ENCODE measurements at places on chromosomes 16 and 17.

- no peak for DNase-seq
Measured at GRCh38 chr16:74439685-74440084, 18.4 kb upstream of the CLEC18B start.

GRCh38 chr17:3892095-3892998, 506 bp downstream of the CAMKK1 start:
- peak; percentile 75 for DNase-seq

- no peak for DNase-seq
Measured at GRCh38 chr16:11582157-11582814, 4.4 kb downstream of the LITAF start.

- DNase-seq, result peak; percentile 37
Measured at GRCh38 chr17:57422574-57423164, 166.3 kb downstream of the MSI2 start.

- DNase-seq, result no peak
Measured at GRCh38 chr17:29740017-29740416, 117.3 kb upstream of the CORO6 start.

DNA sequence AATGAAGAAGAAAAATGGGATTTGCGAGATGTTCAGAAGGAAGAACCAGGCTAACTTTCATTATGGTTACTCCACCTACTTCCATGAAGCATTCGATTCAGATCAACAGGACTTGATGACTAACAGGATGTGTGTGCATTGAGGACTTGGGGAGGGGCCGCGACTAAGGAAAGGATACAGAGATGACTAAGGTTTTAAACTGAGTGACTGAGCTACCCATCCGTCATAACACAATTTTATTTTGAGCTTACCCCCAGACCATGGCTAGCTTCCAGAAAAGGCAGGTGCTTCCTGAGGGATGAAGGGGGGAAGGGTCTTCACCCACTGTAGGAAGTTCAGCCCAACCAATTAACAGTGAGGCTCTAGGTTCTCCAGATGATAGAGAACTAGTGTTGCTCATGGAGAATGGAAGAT, 2.5 kb upstream of the CDYL2 start:
- peak; percentile 78 for DNase-seq

DNA sequence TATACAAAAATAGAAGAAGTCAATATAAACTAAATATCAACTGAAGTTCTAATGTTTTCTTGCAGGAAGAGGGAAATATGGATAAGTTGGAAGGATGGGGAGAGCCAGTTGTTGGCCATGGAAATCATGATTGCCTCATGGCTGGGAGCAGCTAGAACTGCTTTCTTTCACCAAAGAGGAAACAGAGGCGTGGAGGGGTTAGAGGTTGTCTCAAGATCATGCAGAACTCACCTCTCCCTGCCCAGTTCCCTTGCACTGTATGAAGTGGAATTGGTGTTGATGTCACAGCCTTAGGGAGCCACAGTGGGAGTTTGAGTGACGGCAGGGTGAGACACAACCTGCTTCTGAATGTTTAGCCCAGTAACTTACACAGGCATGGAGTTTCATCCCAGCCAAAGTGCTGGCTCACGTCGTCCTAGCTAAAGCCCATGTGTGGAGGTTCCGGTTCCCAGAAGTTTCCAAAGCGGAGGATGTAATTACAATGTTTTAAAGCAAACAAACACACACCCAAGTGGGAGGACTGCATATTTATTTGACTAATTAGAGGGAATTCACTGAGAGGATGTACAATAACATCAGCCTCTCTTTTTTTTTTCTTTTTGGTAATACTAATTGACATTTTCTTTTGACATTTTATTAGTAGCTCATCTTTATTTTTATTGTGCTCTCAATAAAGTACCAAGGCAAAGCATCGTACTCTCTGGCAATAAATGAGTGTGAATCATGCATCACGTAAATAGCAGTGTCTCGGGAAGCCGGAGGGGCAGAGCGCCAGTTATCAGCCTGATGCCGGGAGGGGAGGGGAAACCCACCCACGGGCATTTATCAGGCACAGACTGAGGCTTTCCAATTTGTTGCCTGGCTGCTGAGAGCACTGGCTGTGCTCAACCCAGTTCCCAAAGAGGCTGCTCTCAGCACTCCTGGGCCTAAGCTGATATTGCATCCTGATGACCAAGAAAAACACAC, 118.7 kb upstream of the CDH5 start:
- no peak for DNase-seq

DNA sequence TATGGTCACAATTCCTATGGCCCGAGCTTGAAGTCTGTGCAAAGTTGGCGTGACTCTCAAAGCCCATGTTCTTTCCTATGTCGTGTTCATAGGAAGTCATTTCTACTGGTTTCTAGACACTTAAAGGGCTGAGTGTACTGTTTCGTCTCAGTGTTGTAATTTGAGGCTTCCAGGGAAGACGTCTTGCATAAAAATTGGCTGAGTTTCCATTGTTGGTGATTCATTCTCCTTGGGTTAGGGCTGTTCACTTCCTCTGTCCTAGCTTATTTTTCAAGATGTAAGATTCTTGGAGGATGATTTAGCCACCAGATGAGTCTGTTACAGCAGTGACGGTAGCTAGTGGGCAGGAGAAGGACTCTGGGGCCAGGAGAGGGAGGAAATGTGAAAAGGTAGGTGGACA, 43.1 kb downstream of the PIK3R5 start:
- no peak for DNase-seq

- DNase-seq, result no peak
Measured at GRCh38 chr17:12911239-12911638, 106.6 kb downstream of the ELAC2 start.

DNA sequence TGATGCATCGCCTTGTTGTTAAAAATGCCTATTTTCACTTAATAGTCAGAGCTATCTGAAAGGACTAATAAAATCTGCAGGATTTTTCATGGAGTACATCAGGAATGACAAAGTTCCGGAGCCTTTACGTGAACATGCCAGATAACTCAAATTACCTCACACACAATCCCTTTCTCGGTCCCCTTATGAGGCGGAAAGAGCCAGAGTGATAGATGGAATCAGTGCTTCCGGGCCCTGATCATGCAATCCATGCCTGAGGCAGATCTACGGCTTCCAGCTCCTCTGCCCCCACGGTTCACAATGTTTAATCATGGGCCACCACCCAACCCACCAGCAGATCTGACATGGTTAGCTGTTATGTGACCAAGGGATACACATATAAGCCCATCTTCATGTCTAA, 17.0 kb downstream of the VPS53 start:
- DNase-seq, result no peak

- DNase-seq, result no peak
Measured at GRCh38 chr16:8888951-8889892, 7.1 kb downstream of the LITAFD start.

DNA sequence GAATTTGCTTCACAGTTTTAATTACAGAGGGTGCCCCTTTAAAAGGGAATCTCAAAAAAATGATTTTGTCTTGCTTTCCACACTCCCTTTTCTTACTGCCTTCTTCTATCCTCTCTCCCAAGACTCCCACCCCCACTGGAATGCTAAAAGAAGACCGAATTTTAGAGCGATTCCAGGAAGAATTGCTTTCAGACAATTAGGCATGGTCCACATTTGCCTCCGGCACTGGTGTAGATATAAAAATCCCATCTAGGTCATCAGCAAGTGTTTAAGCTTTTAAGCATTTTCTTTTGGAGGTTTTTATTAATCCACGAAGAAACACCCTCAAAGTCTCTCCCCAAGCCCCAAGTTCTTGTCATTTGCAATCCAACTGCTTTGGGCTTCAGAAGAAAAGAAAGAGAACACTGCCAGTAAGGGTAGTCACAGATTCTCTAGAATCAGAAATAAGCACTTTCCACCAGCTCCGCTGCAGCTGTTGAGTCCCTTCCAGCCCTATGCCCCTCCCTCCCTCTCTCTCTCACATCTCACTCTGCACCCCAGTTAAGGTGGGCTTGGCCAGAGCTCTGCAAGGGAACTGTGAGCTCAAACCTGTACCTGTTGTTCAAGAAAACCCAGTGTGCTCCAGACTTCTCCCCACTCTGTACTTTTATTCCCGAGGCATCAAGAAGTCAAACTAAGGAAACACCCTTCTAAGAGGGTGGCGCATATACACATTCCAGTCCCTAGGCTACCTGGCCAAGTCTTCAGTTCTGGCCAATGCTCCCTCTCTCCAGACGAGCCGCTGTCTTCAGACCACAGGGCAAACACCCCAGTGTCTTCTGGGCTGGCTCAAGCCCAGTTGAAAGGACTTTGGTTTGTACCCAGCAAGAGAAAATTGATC, 170.2 kb downstream of the RGS9 start:
- no peak for DNase-seq

- DNase-seq, result no peak
Measured at GRCh38 chr17:18990331-18990730, 14.2 kb downstream of the FAM83G start.

DNA sequence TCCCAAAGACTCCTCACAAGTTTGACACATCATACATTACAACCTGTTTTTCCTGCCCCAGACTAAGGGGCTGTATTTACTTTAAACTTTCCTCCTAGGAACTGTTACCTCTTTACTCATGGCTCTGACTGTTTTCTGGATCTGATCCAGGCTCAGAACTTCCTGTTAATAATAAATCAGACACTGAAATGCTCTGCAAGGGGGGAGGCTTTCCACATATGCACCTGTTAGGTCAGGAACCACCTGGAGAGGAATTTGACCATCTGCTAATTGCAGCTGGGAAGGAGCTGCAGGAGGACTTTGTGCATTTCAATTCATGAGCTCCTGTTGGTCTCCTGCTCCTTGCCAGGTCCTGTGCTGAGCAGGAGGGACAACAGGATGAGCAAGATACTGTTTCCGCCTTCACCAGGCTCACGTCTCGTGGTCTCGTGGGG, 476.9 kb upstream of the CDH5 start:
- no peak for DNase-seq

GRCh38 chr16:85510041-85510659, 103.0 kb upstream of the GSE1 start:
- no peak for DNase-seq

DNA sequence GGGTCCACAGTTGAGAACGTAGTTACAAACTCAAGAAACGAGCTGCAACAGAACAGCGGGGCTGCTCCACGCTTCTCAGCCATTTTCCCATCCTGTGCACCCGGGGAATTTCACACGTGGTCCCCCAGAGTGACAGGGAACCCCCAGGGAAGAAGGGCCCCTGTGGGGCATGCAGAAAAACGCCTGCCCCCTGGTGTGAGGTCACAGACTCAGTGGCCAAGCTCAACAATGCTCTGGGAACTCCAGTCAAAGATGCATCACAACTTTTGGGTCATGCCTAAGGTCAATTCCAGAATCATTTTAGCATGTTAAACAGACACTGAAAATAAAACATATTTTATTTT, 115.4 kb downstream of the ZNF778 start:
- no peak for DNase-seq

- peak; percentile 72 for DNase-seq
Measured at GRCh38 chr16:70430667-70431536, 8.0 kb downstream of the ST3GAL2 start.

GRCh38 chr17:59483860-59484259, 81.5 kb upstream of the DHX40 start:
- DNase-seq, result no peak

DNA sequence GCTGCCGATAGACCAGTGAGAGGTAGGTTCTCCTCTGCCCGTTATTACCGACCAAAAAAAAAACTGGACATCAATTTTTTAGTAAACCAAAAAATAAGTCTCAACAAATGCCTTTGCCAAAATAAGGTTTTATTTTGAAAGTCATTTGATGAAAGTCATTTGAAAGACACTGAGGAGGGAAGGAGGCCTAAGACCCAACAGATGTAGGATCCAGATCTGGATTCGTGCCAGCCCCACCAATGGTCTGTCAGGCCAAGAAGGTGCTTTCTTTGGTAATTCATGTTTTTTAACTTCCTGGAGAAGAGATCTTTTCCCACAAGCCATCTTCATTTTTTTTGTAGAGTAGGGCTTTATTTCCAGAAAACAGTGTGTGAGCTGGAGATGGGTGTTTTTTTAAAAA, 18.1 kb downstream of the NTAN1 start:
- DNase-seq, result no peak

DNA sequence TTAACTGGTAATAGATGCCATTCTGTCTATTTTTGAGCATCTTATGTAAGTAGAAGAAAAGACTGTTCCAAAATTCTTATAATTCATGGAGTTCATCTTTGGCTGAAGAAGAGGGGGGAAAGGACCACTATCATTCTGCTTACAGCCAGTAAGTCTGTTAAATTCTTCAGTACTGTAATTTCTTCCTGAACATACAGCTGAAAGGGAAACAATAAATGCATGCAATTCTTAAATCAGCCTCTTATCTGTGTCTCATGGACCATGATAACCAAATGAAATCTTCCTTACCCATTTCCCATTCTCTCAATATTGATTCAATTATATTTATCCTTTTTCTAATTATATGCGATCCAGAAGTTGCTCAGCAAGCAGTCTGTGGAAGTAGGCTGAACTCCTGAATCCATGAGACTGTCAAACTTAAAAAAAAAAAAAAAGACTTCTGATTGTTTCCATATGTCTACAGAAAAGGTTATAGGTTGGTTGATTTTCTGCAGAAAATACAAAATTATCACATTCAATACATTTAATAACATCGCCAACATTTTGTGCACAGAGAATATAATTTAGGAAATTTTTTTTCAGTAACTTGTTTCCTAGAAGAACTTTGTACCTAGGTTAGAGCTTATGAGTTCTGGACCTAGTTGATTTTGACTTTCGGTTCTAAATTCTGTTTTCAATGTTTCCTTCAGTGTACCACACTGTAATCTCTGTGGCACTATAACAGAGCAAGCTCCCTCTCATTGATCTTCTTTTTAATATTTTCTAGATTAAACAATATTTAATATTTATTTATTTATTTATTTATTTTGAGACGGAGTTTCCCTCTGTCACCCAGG, 1.2 kb upstream of the ABCA9 start:
- no peak for DNase-seq

GRCh38 chr16:70614208-70614951, 32.0 kb upstream of the IL34 start:
- DNase-seq, result no peak

GRCh38 chr17:74604200-74604599, 12.1 kb upstream of the CD300LD start:
- DNase-seq, result no peak

DNA sequence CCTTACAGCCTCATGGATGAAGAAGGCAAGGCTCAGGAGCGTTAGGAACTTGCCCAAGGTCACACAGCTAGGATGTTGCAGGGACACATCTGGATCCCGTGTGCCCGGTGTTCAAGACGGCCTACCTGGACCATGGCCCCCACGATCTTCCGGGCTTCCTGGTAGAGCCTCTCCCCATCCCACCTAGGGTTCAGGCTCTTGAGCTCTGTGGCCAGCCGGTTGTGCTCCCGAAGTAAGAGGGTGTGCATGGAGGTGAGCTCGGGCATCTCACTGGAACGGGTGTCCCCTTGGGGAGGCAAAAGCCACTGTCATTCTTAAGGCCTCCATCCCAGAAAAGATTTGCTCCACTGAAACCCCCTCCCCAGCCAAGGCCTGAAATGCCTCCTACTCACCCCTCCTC, 5.3 kb downstream of the MPO start:
- DNase-seq, result no peak

Measured in stimulated activated CD4-positive, alpha-beta T cell treated with anti-CD3 and anti-CD28 coated beads, Interleukin-15, amount 100 ng/mL, for 24 hours (primary cell).